ENCODE measurements at places on chromosomes 12 and 14.

GRCh38 chr14:103149351-103150237, 26.3 kb downstream of the TNFAIP2 start:
- no peak for DNase-seq

- DNase-seq, result no peak
These were observed 100.7 kb downstream of the C2CD5 start for GRCh38 chr12:22443379-22444316.

- DNase-seq, result no peak
These were observed 788 bp downstream of the TEX52 start for GRCh38 chr12:2856051-2856450.

GRCh38 chr14:102778338-102779083, 1.3 kb downstream of the TRAF3 start:
- no peak for DNase-seq

DNA sequence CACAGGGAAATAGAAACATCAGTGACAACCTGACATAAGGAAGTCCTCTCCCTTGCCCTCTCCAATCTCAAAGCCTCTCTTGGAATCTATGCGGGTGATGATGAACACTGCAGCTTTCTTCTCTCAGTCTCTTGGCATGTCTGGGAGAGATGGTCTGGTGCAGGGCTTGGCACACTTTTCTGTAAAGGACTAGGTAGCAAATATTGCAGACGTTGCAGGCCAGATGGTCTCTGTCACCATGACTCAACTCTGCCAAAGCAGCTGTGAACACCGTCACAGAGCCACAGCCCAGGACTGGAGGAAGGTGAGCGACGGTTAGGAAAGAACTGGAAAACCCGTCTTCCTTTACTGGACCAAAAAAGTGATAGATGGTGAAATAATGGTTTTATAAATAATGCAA, 591.0 kb upstream of the TMEM132C start:
- no peak for DNase-seq

DNA sequence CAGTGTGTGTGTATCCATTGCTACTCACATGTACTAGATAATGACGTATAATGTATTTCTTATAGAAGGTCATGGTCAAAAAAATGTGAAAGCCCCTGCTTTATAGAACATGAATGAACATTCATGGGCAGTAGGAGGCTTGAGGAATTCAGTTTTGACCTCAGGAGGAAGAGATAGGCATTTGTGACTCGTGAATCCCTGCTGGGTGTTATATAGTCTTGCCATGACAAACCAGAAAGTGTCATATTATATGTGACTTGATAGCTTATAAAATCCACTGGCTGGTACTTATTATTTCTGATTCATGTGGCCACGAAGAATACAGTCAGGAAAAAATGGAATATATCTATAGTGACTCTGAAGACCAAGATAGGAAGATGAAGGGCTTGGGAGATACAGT, 287.6 kb downstream of the CEP128 start:
- DNase-seq, result no peak

GRCh38 chr14:36973806-36974442, 198.5 kb downstream of the SLC25A21 start:
- DNase-seq, result no peak

- no peak for DNase-seq
These were observed 203.1 kb downstream of the AEBP2 start for GRCh38 chr12:19642345-19642744.

DNA sequence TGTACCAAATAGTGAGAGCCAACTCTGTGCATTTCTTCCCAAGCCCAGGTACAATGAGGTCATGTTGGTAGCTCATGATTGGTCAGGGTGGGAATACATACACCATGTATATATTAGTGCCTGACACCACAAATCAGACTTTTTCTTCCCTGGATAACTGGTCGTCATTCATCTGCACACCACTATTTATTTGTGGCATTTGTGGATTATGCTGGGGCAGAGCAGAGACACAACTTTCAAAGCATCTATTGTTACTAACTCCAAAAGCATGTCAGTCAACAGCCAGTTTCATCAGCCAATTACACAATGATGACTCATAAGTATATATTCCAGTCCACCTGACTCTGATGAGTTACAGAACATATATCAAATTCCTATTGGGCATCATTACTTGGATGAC, 181.7 kb downstream of the ADAMTS20 start:
- DNase-seq, result no peak

- no peak for DNase-seq
These were observed 142.1 kb downstream of the SLC16A7 start for GRCh38 chr12:59737725-59738463.

DNA sequence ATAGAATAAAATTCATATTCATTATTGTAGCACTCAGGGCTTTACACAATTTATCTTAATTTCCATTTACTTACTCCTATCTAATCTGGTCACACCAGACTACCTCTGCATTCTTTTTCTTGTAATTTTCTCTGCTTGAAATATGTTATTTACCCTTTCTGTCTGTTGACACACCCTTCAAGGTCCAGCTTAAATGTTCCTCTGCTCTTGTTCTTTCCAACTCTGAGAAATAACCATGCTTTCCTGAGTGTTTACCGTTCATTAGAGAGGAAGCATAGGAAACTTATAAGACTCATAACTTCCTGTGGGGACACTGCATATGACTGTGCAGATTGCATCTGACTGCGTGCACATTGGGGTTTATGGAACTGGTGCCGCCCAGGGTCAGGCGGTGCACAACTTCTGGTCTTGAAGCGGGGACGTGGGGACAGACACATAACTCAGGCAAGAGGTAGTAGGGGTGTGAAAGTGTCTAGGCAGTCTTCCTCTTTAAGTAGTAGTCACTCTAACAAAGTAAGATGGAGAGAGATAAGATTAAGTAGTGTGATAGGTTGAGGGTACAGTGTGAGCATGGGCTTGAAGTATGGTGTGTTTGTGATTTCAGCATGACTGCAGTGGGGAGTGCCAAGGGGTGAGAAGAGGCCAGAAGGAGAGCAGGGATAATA, 42.6 kb upstream of the FOXJ2 start:
- DNase-seq, result no peak

DNA sequence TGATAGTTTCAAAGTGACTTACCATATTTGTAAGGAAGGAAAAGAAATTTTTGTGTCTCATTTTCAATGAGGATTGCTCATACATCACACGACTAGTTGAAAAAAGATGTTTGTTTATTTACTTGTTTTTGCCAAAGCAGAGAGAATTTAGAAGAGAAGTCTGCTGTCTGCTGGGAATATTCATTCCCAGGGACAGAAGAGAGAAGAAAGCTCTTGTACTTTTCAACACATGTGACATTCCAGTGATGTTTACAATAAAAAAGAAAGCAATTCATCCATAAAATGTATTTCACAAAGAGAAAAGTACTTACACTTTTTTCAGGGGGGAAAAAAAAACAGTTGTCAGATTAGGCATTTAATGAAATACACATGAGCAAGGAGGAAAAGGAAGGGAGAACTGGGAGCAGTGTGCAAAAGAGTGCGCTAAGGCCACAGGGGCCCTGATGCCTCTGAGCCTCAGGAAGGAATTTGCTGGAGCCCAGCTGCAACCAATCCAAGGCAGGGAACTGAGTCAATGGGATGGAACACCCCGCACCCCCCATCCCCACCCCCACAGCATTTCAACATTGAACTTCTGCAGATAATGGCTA, 115.0 kb downstream of the RPAP3 start:
- DNase-seq, result no peak

DNA sequence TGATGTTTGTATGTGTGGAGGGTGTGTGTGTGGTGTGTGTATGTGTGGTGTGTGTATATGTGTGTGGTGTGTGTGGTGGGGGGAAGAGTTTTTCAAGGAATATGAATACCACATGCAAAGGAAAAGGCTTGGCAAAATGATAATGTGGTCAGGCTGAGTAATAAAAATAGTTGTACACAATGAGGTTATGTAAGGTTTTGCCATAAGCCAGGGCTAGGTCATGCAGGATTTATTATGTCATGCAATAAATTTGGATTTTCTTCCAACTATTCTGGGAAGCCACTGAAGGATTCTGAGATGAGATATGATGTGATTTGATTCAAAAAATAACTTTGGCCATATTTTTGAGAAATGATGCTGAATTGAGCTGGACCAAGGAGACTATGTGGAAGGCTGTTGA, 1191.6 kb upstream of the SEL1L start:
- no peak for DNase-seq

DNA sequence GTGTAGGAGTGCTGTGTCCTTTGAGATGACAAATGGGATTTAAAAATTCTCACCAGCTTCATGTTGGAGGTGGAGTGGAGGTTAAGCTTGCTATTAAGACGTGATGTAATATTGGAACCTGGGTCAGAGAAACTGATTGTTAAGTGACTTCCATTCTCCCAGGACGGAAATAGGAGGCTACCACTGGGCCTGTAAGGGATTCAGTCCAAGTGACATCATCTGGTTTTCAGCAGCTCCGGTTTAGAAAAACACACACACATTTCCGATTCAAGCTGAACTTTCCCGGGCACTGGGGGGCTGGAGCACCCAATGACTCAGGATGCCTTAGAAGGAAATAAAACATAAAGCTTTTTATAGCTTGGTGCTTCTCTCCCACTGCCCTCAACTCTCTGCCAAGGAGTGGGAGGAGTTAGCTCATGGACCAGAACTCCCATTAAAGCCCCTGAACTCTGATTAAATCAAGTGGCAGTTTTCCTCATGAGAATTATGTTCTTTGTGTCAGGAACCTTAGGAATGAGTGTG, 12.4 kb downstream of the CALM1 start:
- no peak for DNase-seq

DNA sequence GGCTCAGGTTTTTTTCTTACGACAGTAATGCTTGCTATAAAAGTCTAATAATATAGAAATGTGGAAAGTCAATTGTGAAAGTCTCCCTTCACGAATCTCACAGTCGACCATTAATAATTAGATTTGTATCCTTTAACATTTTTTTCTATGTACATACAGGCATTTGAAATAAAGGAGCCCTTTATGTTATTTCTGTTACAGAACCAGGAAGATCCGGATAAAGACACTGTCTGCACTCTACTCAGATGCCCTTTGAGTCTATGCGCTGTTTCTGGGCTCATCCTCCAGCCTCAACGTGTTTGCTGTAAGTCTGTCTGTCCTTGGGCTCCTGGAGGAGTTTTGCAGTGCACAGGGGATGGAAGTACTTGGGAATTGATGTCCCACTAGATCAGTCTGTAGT, 212.2 kb upstream of the ATP2B1 start:
- DNase-seq, result no peak

DNA sequence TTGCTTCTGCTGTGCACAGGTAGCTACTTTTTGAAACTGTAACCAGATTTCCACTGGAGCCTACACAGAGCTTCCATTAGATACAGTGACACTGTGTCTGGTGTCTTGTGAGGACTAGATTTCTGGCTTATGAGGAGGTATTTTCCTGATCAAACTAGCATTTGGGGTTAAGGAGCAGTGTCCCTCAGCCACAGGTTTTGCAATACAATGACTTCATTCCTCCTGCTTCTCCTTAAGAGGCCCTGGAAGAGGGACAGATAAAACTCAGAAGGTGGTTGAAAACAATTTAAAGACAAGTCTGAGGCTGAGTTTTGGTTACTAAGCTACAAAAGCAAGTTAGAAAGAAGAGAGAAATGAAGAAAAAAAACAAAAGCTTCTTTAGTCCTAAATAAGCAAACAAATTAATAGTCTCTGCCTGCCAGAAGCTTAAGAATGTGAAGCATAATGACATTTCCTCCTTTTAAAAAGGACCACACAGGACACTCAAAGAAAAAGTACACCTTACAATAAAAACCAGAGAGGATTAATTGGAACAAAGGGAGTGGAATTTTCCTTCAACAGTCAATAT, 53.0 kb downstream of the PKP2 start:
- no peak for DNase-seq

DNA sequence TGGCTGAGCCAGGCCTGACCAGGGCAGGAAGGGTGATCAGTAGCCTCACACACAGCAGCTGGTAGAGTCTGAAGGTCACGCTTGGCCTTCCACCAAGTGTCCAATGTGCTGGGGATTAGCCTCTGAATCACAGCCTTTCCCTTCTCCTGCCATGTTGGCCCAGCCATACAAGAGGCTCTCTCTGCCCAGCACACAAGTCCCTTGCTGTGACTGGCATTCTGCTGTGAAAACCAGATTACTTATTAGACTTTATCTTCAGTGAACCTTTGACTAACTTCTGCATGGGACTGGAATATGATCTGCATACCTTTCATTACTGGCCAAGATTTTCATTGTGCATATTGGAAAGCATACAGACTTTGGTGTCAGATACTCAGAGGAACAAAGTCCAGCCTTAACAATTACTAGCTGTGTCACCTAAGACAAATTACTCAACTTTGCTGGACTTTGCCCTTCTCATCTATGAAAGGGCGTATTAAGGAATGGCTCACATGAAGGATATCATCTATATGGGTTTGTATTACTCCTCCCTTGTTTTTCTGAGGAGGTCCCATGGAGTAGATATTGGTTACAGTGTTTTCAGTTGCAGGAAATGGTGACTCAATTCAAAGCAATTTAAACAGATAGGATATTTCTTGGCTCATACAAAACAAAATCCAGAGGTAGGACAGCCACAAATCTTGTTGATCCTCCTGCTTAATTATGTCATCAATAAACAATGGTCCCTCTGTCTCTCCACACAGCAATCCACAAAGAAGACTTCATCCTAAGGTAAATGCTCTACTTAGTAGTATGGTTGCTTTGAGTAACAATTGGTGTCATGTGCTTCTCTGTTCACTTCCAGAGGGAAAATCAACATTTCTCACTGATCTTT, 99.6 kb downstream of the DYRK2 start:
- DNase-seq, result no peak

DNA sequence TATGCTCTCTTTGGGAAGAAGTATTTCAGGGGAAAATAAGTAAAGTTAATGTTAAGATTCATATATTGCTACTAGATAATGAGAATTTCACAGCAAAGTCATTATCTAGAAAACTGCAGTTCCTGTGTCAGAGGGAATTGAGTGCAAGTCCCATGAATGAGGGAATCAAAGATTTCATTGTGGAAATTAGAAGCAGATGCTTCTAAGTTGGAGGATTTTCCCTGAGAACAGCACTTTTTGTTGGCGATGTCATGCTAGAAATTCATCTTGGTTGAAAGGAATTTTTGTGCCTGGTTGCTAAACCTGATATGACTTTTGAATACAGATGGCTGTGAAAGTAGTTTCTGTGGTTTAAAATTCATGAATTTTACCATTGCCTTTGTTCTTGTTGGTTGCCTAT, 25.6 kb downstream of the FRMD6 start:
- DNase-seq, result no peak

GRCh38 chr14:79967001-79967400, 244.3 kb downstream of the DIO2 start:
- no peak for DNase-seq

GRCh38 chr12:124560146-124560890, 7.1 kb downstream of the NCOR2 start:
- DNase-seq, result no peak

- no peak for DNase-seq
These were observed 1.7 kb downstream of the C12orf76 start for GRCh38 chr12:110046451-110047187.

GRCh38 chr14:91418387-91419043, 895 bp upstream of the CCDC88C start:
- no peak for DNase-seq

Measured in cortex of kidney (tissue), 1 donor.